ENCODE measurements at places on chromosomes 1 and 21.

GRCh38 chr1:2275796-2276536, 47.8 kb downstream of the SKI start:
- DNase-seq: no peak

GRCh38 chr1:58815686-58816071, 31.8 kb upstream of the JUN start:
- peak; percentile 81 for DNase-seq

GRCh38 chr1:18288722-18289121, 181.1 kb downstream of the IGSF21 start:
- DNase-seq: no peak

DNA sequence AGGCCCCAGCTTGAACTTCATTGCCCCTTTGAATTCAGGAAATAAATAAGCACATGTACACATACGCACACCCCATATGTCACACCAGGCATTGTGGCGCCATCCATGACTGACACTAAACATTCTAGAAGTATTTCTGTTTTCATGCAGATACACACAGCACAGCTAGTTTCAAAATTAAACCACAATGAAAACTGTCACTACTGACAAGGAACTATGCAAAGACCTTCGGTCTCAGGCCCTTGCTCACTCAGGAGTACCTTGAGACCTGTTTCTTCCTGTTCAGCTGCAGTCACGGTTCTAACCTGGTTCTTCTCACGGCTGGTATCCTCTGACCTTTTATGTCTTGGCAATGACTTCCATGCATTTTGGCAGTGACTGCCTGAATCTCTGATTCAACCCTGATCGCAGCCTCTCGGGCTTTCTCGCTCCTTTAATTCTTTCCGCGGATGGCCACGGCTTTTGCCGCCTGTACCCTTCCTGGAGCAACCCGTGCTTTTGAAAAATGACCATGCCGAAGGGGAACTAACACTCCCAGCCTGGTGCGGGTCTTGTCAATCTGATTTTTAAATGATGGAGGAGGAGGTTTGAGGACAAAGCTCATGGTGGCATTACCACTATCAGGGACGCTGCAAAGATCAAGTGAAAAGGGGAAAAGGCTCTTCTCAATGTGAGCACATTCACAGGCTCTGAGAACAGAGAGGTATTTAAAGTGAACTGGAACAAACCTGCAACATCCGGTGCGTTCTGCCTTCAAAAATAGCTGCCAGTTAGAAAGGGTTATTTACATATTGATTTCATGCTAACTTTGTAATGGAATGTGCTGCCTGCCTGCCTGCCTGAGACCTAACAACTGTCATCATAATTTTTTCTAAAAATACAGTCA, 384.6 kb downstream of the RRAGC start:
- no peak for DNase-seq

DNA sequence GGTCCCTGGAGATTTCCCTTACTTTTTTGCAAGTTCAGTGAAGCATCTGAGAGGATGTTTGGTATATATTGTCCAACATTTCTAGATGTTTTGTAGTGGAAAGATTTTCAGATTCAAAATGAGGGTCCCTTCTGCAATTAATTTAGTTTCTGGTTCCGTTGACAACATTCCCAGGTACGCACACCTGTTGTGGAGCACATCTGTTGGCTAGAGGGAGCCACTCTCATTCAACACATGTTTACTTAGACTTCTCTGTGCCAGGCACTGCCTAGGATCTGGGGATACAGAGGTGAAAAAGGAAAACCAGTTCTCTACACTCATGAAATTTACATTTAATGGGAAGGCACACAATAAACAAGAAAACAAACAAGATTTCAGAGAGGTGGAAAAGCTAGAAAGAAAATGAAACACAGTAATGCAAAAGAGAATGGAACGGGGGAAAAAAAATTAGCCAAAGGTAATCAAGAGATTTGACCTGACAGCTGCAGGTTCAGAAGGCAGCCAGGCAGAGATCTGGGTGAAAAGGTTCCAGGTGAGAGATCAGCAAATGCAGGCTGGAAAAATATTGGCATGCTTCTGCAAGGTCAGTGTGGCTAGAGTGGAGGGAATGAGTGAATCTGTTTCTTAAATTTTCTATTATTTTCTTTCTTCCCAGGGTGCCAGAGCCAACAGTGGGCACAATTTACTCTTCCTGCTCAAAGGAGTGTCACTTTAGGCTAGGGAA, 48.4 kb upstream of the KAZN start:
- no peak for DNase-seq

DNA sequence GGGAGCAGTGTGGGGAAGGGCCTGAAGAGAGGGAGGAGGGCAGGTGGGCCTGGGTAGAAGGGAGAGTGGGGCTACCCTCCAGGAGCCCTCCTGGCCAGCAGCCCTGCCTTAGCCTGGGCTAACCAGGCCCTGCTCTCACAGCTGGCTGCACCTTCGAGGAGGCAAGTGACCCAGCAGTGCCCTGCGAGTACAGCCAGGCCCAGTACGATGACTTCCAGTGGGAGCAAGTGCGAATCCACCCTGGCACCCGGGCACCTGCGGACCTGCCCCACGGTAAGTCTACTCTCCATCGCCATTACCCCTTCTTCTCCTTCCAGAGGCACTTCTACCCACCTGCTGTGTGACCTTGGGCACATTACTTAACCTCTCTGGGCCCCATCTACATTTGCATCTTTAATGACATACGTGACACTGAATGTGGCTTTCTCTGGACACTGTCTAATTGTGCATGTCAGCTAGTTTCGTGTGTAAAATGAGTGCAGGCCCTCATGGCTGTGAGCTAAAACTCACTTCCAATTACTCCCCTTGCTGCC, 18.9 kb downstream of the PTPRU start:
- no peak for DNase-seq

GRCh38 chr1:30323352-30323751, 400.0 kb downstream of the MATN1 start:
- no peak for DNase-seq

DNA sequence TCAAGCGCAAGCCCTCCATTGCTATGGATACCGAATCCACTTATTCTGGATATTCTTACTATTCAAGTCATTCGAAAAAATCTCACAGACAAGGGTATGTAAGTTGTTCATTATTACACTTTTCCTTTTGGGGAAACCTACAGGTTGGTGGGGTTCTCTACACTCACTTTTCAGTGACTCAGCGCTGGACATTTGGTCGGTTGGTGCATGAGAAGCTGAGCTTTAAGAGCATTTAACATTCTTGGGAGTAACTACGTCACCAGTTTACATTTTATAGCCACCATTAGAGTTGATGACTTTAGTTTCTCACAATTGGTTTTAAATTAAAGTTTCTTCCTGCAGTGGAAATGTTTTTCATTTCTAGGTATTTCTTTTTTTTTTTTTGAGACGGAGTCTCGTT, 9.6 kb downstream of the VANGL1 start:
- no peak for DNase-seq

DNA sequence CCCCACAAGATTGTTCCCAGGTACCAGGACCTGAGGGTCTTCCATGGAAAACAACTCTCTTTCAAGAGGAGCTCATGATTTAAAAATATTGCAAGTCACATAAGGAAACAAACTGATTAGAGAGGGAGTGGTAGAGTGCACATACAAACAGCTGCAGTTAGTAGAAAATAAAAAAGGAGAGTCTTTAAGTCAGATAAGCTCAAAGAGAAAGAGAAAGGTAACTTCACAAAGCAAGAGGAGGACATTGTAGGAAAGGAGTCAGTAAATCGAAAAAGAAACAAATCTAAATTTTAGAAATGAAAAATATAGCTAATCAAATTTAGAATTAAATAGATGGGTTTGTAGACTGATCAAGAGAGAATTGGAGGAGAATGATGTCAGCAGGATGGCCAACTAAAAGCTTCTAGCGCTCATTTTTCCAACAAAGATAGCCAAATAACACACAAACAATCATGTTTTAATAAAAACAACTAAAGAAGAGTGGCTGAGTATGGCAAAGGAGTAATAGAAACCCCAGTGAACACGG, 86.1 kb upstream of the CD53 start:
- no peak for DNase-seq

DNA sequence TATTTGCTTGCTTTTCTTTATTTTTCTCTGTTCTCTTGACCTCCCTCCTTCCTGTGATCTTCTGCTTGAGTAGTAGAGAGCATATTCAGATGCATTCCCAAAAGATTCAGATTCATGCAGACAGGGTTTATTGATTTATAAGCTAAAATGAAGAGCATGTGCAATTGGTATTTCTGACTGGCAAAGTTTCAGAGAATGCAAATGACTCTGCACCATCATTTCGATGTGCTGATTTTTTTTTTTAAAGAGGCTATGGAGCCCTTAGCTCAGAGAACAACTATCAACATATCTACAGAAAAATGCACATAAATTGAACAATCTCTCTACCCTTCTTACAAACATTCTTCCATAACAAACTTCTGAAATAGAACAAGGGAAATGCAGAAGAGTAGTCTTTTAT, 312.0 kb downstream of the VAV3 start:
- no peak for DNase-seq

DNA sequence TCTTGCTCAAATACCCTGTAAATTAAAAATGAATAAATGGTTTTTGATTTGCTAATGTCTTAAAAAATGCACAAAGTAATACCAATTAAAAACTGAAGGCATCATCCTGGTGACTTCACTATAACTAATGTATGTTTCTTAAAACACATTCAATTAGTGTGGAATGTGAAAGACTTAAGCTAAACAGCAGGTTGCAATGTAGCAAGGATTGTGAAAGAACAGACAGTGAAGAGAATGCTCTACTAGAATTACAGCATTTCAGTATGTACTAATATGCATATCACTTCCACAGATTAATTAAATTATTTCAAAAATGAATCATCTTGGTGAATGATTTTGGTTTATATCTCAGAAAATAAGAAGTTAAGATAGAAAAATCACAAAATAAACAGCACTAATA, 56.4 kb downstream of the LHX4 start:
- DNase-seq: no peak

DNA sequence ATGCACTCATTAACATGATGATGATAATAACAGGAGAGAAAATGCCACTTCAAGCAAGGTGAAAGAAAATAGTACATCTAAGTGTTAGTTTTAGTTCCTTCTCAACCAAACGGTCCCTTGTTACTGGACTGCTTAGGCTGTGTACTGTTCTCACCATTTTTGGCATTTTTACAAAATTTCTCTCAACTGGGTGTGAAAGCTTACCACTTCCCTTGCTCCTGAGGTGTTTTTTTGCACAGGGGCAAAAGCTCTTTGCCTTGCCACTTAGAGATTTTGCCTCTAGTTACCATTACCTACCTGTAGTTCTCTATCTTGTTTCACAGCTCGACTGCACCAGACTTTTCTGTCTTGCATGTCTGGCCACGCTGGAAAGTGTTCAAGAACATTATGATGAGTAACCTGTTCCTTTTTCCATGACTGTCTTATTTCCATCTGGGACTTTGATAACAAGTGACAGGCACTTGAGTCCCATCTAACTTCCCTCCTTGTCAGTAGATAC, 10.7 kb downstream of the NEK7 start:
- DNase-seq: no peak

- no peak for DNase-seq
These were observed 201.7 kb upstream of the AJAP1 start for GRCh38 chr1:4452701-4453100.

- no peak for DNase-seq
These were observed 412.1 kb downstream of the DPYD start for GRCh38 chr1:97508653-97509218.

Data from left colon (tissue), 2 donors.